Esophagus muscularis mucosa (tissue), 4 donors: ENCODE measurements at places on chromosomes 2 and 18. TPM values are rescaled to one million over a fixed set of nuclear protein-coding genes. Genes with fewer than 3 reads are reported as not detected.

IL1B gene
- not detected for total RNA-seq

ZCCHC2 gene
- 18.9 TPM for total RNA-seq

TBR1 gene
- not detected for total RNA-seq

PAX8 gene
- total RNA-seq = 2.1 TPM
